Neural progenitor cell (in vitro differentiated cells): ENCODE measurements at places on chromosomes 2 and 18. TPM values are rescaled to one million over a fixed set of nuclear protein-coding genes. Genes with fewer than 3 reads are reported as not detected.

DNA sequence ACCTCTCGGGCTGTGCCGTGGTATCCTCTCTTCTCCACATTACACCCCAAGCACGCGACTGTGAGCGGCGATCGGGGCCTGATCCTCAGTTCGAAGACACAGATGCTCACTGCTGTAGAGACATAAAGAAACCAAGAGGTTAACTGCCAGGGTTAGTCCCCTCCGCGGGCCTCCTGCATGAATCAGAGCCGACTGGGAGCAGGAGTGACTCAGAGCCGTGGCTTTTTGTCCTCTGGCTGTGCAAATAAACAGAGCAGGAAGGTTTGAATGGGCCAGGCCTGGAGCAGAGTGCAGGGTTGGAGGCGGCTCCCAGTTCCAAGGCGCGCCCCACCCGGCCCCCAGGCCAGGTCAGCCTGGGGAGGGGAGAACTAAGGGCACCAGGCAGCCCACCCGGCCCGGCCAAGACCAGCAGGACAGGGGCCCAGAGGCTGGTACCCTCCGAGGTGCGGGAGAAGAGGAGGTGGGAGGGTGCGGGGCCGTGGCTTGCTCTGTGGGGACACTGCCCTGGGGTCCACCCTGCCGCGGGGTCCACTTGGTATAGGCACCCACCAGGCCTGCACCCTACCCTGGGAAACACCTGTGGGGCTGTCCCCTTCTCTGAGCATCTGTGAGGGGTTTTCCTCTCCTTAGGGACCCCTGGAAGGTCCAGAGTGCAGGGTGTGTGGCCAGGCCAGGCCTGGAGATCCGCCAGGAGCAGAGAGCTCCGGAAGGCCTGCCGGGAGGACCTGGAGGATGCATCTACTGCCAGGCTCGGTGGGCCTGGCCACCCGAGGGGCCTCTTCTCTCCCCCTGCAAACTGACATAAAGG is 16.5 kb downstream of the TWIST2 start:
- DNase-seq = peak; percentile 80

Gene CCDC150
- total RNA-seq = 56.1 and 69.4 TPM in 2 replicates

Gene SLC30A3
- total RNA-seq = 0.56 and 1.4 TPM in 2 replicates

DNA sequence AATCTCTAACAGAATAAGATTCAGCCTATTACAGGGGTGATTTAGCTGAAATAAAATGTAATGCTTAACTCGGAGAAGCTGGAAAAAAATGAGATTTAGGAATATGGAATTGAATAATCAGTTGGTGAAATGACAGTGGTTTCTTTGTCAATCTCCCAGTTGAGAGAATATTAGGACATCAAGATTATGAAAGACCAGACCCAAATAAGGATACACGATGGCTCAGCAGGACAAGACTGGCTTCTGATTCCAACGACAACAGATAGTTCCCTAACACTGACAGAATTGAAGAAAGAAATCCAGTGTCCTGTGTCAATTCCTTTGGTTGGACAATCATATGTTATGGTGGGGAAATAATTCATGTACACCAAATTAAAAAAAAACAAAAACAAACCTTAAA is 55.8 kb downstream of the HRH4 start:
- no peak for DNase-seq

Gene POTEC
- total RNA-seq = 0.06 TPM in 1 of 2 replicates, not detected in the other

Gene MC2R
- not detected in 2 replicates for total RNA-seq

- DNase-seq = no peak
Measured at GRCh38 chr18:68826121-68826520, 28.2 kb downstream of the CCDC102B start.

- DNase-seq = no peak
Measured at GRCh38 chr2:121093692-121094091, 191.3 kb downstream of the TFCP2L1 start.

GRCh38 chr2:72983500-72984161 is 66.3 kb downstream of the EMX1 start:
- DNase-seq = no peak

- DNase-seq = peak; percentile 80
Measured at GRCh38 chr2:165401285-165401852, 68.1 kb upstream of the CSRNP3 start.

Gene PAIP2B
- total RNA-seq = 12.5 and 17.1 TPM in 2 replicates

DNA sequence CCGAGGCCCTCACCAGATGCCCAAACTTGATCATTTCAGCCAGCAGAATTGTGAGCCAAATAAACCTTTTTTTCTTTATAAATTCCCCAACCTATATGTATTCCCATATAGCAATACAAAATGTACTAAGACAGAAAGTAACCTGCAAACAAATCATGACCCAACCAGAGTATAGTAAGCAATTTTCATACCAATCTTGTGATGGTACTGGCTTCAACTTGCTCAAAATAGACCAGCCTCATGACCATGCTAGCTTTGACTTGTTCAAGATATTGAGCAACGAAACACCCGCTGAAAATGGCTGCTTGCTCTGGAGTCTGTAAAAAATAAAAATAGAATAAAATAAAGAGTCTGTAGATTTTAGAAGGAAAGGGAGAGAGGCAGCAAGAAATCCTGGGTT is 97.6 kb downstream of the C1D start:
- no peak for DNase-seq

DNA sequence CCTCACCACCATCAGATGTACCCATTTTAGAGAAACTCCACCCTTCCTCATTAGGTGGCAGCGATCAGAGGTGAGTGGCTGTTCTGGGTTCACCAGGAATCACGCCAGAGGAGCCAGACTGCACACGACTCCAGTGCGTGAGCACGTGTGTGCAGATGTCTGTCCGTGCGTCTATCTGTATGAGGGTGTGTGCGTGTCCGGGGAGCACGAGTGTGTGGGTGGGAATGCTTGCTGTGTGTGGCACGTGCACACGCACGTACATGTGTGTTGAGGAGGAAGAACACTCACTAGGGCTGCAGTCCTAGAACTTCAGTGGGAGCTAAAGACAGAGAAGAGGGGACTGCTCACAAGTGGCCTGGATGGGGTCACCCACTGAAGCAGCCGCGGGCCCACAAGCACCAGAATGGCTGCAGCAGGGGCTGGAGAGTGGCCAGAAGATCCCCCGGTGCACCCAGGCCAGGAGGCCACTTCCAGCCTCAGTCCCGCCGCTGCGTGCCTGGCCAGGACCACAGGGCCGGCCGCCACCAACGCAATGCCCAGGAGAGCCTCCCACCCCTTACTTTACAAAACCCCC is 13.9 kb downstream of the HDAC4 start:
- no peak for DNase-seq

- peak; percentile 55 for DNase-seq
Measured at GRCh38 chr2:37654932-37655841, 16.3 kb downstream of the CDC42EP3 start.

- peak; percentile 94 for DNase-seq
Measured at GRCh38 chr2:12006850-12007249, 260.4 kb downstream of the LPIN1 start.

DNA sequence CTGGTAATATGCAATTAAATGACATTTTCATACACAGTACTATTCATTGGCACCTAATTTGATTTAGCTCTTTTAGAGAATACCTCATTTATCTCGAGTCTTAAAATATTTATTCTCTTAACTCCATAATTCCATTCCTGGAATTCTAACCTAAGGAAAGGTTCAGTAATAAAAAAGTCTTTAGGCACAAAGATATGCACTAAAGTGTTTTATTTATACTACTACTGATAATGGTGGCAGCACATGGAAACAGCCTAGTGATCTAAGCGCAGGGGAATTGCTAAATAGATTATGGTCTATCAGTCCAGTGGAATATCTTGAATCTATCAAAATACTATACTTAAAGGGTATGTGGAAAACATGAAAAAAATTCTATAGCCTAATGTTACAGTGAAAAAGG is 142.5 kb upstream of the LTBP1 start:
- DNase-seq = no peak

GRCh38 chr2:64656379-64656778 is 2.7 kb upstream of the SERTAD2 start:
- DNase-seq = no peak

Gene ZSWIM2
- 0.39 TPM in 1 of 2 replicates, not detected in the other for total RNA-seq

GRCh38 chr2:205637320-205637602 is 45.0 kb upstream of the NRP2 start:
- no peak for DNase-seq

DNA sequence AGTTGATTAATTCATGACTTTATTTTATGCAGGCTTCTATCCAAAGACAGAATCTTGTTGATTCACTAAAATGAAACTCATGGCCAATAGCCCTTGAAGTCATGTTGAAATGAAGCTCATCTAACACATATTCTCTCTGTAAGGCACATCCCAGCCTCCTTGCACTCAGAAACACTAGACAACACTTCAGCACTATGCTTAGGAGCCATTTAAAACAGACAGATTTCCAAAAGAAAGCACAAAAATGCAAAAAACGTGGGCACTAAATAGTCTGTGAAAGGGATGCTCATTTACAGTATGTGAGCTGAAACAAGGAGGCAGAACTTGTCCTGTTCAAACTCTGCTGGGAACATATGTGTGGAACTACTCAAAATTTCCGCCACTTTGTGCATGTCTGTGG is 124.4 kb downstream of the MYCN start:
- no peak for DNase-seq

DNA sequence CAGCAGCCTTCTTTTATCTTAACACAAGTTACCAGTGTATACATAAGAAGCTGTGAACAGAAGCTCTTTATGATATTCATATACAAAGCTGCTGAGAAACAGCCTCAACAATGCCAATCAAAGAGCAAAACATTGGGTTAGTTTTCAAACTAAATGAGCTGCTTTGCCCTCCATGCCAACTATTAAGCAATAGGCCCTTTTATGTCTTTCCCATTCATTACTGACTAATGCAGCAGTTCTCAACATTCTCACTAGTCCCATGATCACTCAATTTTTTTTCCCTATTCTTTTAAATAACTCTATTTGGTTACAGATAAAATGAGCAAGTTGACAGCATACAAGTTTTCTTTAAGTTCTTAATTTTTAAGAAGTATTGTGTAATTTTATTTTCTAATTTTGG is 57.9 kb upstream of the FRZB start:
- DNase-seq = no peak

Gene POTEJ
- 0.21 TPM in 1 of 2 replicates, not detected in the other for total RNA-seq

DNA sequence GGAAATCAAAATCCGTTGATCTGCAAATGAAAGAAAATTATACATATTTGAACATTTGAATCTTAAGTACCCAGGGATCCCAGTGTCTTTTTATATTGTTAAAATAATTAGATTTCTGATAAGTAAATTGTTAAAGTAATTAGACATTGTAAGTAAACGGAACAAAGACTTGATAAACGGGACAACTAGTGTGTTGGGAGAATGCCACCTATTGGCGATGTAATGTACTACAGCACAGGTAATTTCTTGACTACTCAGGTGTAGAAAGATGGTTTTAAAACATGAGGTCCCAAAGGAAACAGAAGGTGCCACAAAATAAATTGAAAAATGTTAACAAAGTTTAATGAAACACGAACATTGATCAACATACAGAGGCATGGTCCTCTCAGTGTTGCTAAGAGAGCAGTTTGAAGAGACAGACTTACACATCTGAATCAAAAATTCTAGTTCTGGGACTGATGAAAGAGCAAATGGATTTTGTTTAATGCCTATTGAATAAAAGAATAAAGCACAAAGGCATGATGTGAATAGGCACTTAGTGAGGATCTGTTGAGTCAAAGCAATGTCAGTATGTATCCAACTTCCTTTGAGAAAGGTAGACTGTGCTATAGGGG is 103.4 kb upstream of the RASGRP3 start:
- peak; percentile 47 for DNase-seq

Gene MTERF4
- total RNA-seq = 42.2 and 58.1 TPM in 2 replicates

- DNase-seq = no peak
Measured at GRCh38 chr2:203681978-203682377, 24.5 kb upstream of the CD28 start.

DNA sequence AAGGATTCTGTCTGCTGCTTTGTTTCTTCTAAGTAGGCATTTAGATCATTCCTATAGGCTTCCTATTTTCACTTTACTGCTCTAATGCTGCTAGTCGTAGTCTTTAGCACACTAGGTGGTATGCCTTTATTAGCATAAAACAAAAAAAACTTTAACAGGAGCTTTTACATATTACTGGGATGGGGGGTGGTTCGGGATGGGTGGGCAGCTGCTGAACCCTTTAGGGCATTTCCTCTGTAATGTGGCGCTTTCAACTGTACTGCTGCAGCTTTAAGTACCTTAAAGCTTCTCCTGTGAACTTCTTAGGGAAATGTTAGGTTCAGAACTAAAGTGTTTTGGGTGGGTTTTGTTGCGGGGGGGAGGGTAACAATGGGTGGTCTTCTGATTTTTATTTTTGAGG is 41.3 kb downstream of the ACTR2 start:
- no peak for DNase-seq

Gene GALR1
- total RNA-seq = not detected in 2 replicates

Gene CRYGD
- not detected in 2 replicates for total RNA-seq

GRCh38 chr18:73758446-73758845 is 389.2 kb downstream of the FBXO15 start:
- no peak for DNase-seq

- peak; percentile 8 for DNase-seq
Measured at GRCh38 chr18:66457245-66457644, 146.6 kb downstream of the CDH19 start.

DNA sequence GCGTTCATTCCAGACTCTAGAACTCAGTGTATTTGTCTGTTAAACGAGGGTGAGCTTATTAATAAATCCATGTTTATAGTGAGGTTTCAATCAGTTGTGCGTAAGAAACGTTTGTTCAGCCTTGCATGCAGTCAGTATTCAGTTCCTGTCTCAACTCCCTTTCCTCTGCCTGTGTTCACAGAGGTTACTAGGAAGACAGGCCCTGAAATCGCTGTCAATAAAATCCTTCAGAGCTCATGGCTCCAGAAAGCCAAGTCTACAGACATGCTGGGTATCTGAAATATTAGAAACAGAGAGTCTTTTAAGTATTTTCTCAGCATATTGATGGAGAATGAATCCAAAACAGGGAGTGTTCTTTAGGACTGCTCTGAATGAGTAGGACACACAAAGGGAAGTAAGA is 75.4 kb downstream of the KLF7 start:
- DNase-seq = no peak

- DNase-seq = no peak
Measured at GRCh38 chr2:202100176-202100575, 27.1 kb downstream of the KIAA2012 start.

Gene LHCGR
- total RNA-seq = not detected in 2 replicates

- peak; percentile 63 for DNase-seq
Measured at GRCh38 chr18:79400091-79400590, 4.4 kb downstream of the NFATC1 start.

DNA sequence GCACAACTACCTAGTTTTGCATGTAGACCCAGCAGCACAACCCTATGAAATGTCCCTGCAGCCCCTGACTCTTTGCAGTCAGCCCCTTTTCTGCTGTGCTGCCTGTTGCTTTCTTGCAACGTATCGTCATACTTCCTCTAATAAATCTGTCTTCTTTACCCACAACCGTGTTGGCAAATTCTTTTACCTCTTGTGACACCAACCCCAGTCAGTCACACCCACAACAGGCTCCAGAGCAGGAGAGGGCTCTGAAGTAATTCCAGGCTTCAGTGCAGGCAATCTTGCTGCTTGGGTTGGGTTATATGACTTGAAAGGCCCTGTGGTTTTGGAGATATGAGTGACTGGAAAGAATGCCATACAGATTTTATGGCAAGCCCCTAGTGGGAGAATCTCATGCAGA is 79.1 kb upstream of the KCNH7 start:
- DNase-seq = no peak

Gene PSD4
- total RNA-seq = 0.02 and 0.87 TPM in 2 replicates

- no peak for DNase-seq
Measured at GRCh38 chr2:67878743-67879142, 184.1 kb downstream of the C1D start.

GRCh38 chr2:151721161-151721560 is 13.1 kb downstream of the NEB start:
- no peak for DNase-seq
